ENCODE measurements at places on chromosomes 7 and 10.

- no peak for DNase-seq
Measured at GRCh38 chr7:41167836-41168235, 535.1 kb downstream of the INHBA start.

DNA sequence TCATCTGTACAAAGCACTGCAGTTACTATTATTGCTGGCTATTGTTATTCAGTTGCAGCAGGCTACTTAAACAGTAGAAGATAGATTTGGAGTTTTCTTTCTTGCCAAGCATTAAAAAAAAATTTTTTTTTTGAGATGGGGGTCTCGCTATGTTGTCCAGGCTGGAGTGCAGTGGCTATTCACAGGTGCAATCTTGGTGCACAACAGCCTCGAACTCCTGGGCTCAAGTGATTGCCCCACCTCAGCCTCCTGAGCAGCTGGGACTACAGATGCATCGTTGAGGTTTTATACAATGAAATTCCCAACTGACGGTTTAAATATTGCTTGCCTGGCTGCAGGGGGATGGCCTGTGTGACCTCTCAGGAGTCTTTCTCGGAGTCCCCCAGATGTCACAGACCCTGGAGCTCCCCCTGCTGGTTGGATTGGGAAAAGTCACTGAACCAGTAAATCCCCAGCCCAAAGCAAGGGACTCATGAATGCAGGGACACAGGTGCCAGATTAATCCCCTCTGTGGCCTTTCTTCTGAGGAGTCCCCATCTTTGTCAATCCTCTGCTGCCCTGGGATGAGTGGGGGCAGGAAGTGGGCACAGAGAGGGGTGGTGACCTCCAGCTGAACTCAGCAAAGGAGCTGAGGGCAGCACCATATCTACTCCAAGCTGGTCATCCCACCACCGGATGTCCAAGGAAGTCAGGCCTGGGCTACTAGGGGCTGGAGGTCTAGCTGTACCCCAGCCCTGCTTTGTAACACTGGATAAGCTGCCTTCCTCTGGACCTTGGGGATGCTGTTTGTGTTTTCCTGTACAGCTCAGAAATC is 149.6 kb downstream of the C10orf105 start:
- peak; percentile 49 for DNase-seq

GRCh38 chr10:122208571-122209430 is 62.3 kb upstream of the BTBD16 start:
- DNase-seq, result no peak

- DNase-seq, result no peak
Measured at GRCh38 chr10:119120413-119120867, 16.5 kb downstream of the DENND10 start.

DNA sequence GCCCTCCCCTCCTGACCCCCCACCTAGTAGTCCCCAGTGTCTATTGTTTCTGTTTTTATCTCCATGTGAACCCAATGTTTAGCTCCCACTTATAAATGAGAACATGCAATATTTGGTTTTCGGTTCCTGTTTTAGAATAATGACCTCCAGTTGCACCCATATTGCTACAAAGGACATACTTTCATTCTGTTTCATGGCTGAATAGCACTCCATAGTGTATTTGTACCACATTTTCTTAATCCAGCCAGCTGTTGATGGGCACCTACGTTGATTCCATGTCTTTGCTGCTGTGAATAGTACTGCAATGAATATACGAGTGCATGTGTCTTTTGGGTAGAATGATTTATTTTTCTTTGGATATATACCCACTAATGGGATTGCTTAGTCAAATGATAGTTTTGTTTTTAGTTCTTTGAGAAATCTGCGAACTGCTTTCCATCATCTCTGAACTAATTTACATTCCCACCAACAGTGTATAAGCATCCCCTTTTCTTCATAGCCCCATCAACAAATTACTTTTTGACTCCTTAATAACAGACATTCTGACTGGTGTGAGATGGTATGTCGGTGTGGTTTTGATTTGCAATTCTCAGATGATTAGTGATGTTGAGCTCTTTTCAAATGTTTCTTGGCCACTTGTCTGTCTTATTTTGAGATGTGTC is 128.4 kb upstream of the PHYHIPL start:
- no peak for DNase-seq

GRCh38 chr10:34746094-34746493 is 69.0 kb downstream of the PARD3 start:
- DNase-seq, result no peak

GRCh38 chr10:115432188-115432819 is 339.1 kb downstream of the ATRNL1 start:
- DNase-seq, result peak; percentile 7

- DNase-seq, result no peak
Measured at GRCh38 chr10:113221756-113222168, 271.7 kb downstream of the TCF7L2 start.

DNA sequence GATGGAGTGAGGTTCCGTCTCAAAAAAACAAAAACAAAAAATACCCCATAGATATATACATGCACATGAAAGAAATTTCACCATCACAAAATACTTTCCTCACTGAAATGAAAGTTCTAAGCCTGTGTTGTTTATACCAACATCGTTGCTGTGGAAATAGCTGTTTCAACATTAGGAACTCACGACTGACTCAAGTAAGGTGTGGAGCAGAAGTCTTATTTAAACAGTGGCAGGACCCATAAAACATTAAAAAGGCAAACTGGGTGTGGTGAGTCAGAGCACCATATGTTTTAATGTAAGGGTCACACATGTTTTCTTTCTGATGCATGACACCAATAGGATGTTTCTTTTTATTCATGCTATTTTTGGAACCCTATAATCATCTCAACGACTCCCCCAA is 48.3 kb downstream of the BAIAP2L1 start:
- DNase-seq, result peak; percentile 68

DNA sequence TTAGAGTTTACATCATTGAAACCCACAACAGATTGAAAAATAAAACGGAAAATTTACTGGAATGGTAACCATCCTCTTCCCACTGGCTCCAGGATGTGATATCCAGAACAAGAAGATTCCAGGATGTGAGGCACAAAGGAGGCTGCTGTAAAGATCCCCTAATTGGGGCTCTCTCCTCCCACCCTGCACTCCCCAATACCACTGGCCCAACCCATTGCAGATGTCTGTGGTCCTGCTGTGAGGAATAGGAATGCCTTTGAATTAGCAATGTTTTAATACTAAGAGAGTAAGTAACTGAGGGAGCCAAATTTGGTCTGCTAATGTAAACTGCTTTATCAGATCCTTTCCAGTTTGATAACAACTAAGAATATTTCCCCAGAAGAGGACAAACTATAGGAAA is 225.9 kb upstream of the INHBA start:
- DNase-seq, result no peak

- no peak for DNase-seq
Measured at GRCh38 chr10:101558204-101558603, 29.9 kb downstream of the POLL start.

DNA sequence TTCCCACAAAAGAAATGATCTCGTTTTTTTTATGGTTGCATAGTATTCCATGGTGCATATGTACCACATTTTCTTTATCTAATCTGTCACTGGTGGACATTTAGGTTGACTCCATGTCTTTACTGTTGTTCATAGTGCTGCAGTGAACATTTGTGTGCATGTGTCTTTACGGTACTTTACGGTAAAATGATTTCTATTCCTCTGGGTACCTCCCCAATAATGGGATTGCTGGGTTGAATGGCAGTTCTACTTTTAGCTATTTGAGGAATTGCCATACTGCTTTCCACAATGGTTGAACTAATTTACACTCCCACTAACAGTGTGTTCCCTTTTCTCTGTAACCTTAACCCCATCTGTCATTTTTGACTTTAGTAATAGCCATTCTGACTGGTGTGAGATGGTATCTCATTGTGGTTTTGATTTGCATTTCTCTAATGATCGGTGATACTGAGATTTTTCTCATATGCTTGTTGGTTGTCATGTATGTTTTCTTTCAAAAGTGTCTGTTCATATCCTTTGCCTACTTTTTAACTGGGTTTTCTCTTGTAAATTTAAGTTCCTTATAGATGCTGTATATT is 37.2 kb downstream of the MKLN1 start:
- no peak for DNase-seq

DNA sequence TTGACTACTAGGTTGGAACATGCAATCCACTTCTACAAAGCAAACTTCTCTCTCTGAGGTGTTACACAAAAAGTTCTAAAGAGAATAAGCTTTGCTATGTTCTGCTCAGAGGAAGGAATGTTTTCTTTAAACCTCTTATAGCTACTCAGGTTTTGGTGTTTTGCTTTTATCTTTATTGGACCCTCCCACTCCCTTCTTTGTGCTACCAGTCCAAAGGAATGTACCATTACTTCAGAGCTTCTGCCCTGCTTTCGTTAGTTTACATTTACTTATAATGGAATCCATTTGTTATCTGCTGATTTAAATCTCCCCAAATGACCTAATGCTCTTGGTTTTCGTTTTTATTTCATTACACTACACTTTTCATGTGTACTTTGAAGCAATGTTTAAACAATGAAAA is 154.9 kb downstream of the ATE1 start:
- DNase-seq, result peak; percentile 33

DNA sequence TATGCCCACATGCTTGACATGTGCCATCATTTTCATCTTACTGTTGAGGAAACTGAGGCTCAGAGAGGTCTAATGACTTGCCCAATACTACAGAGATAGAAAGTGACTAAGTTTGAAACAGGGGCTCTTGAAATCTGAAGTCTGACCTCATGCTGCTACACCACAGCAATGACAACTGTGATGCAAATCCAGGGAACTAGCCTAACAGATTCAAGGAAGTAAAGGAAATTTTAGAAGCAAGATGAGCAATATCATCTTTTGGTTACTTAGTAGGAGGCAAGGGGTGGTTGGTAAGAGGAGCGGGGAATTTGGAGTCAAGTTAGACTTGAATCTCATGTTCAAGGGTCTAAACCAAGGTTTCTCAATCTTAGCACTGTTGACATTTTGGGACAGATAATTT is 26.3 kb upstream of the OSBPL3 start:
- DNase-seq, result no peak

- DNase-seq, result no peak
Measured at GRCh38 chr7:28879105-28879504, 79.0 kb downstream of the TRIL start.

GRCh38 chr10:102752934-102753664 is 9.4 kb downstream of the WBP1L start:
- peak; percentile 86 for DNase-seq

- DNase-seq, result no peak
Measured at GRCh38 chr7:122727354-122727753, 24.6 kb upstream of the RNF148 start.
